ENCODE measurements at places on chromosomes 5 and 9.

GRCh38 chr5:156591631-156592030 is 258.5 kb upstream of the PPP1R2B start:
- DNase-seq = no peak

DNA sequence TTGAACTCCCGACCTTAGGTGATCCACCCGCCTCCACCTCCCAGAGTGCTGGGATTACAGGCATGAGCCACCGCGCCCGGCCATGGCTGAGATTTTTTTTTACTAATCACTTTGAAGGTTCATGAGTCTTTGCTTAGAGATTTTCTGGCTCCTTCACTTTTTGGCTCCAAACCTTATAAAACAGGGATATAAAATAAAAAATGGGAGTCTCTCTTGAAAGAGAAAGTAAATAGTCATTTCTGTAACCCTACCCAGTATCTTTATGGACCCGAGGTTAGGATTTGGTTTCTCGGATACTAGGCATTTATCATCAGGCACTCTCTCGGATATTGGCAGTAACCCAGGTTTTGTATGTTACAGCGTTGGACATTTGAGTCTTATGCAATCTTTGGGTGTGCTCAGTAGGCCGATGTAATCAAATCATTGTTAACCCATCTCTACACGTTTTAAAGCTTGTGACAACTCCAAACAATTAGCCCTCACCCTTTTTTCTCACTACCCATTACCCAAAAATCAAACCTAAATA is 25.3 kb downstream of the STXBP1 start:
- no peak for DNase-seq

DNA sequence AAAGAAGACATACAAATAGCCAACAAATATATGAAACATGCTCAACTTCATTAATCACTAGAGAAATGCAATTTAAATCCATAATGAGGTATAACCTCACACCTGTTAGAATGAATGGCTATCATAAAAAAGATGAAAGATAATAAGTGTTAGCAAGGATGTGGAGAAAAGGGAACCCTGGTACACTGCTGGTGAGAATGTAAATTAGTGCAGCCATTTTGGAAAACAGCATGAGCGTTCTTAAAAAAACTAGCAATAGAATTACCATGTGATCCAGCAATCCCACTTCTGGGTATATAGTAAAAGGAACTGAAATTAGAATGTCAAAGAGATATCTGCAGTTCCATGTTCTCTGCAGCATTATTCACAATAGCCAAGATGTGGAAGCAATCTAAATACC is 64.2 kb upstream of the CEP78 start:
- DNase-seq = no peak

GRCh38 chr5:6840136-6840793 is 127.0 kb downstream of the TENT4A start:
- no peak for DNase-seq

GRCh38 chr5:143850050-143850683 is 38.2 kb downstream of the HMHB1 start:
- no peak for DNase-seq

All from nucleus accumbens (tissue), 56 donors.